ENCODE measurements at places on chromosomes 5 and 9.
A peak's percentile ranks its signal among the peaks of the same experiment; 100 is the strongest.

DNA sequence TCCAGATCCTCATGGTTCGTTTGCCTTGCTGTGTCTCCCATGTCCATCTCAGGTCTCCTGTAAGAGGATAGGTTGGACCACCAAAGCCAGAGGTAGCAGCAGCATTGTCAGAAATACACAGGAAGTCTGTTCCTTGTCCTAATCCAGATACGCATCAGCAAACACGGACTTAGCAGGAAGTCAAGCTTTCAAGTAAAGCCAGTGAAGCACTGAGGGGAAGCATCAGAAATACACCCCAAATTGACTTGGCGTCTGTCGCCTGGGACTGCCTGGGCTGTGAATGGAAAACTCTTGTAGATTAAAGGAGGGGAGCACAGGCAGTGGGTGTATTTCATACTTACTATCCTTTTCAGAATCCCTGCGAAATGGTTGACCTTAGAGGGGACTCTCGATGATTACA lies 171.3 kb downstream of the PSAT1 start:
- DNase-seq = no peak

GRCh38 chr9:137720571-137721110 lies 101.8 kb downstream of the EHMT1 start:
- no peak for DNase-seq

GRCh38 chr9:83445703-83446265 lies 92.4 kb downstream of the FRMD3 start:
- no peak for DNase-seq

GRCh38 chr9:137286975-137287383 lies 9.5 kb downstream of the TOR4A start:
- DNase-seq = no peak

GRCh38 chr9:119533504-119533903 lies 164.3 kb upstream of the BRINP1 start:
- no peak for DNase-seq

- no peak for DNase-seq
Measured at GRCh38 chr9:124788542-124789217, 11.7 kb downstream of the OLFML2A start.

DNA sequence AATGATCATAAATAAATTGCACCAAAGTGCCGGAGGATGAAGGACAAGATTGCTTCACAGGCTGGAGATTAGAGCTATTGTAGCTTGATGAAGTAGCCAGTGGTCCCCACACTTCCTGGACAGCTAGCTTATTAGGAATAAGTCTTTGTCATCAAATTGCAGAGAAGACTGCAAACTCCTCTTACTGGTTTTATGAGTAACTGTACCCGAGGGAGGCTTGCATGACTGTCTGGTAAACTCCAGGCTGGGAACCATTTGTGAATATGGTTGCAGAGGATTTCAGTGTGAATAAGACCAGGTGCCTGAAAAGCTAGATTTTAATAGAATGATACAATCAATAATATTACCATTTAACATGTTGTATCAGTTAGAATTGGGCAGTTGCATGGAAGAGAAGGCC lies 36.5 kb upstream of the SEMA5A start:
- no peak for DNase-seq

- no peak for DNase-seq
Measured at GRCh38 chr5:62199792-62200716, 106.0 kb upstream of the KIF2A start.

DNA sequence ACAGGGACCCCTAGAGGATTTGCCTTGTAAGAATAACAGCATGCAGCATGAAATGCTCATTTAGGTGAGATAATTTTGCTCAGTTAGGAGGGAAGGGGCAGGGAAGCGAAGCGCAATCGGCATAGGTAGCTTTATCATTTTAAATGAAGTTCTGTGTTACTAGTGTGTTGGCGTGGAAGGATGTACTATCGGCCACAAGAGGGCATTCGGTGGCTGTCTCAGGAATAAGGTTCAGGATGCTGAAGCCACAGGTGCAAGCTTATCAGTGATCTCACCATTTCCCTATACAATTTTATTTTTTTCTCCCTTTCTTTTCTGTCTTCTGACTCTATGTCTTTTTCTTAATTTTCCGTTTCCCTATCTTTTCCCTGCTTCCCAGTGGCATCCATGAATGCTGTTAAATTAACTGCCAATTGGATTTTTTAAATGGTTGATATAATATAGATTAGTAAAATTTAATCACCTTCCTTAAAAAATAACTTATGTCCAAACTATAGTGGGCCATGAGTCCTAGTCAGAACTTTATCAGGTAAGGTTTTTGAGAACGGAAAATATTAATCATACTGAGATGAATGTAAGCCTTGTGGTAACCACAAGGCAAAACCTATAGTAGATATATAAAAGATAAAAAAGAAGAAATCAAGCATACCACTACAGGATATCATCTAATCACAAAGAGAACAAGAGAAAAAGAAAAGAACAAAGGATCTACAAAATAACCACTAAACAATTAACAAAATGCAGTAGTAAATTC lies 1.2 kb upstream of the INSL6 start:
- DNase-seq = peak; percentile 29

DNA sequence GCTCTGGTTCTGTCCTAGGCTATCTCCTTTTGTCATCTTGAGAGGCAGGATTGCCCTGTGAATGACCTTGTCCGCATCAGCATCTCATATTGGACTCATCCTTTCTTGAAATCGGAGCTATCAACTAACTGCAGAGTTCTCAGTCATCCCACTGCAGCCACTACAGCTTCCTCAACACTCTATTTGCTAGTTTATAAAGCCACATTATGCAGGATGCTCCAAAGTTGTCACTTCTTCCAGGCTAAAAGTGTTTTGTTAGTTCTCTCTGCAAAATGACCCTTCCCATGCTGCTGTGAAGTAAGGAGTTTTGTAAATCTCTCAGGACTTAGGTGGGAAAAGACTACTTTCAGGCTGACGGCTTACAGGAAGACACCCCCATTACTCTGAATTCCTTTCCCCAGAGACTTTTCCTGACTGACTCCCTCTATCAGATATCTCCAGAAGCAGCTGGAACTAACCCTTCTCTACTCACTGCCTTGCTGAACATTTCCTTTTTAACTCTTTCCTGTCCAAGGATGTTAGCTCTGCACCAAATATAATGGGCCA lies 257.6 kb downstream of the NFIB start:
- DNase-seq = no peak

GRCh38 chr5:9318031-9318430 lies 227.8 kb downstream of the SEMA5A start:
- DNase-seq = no peak

DNA sequence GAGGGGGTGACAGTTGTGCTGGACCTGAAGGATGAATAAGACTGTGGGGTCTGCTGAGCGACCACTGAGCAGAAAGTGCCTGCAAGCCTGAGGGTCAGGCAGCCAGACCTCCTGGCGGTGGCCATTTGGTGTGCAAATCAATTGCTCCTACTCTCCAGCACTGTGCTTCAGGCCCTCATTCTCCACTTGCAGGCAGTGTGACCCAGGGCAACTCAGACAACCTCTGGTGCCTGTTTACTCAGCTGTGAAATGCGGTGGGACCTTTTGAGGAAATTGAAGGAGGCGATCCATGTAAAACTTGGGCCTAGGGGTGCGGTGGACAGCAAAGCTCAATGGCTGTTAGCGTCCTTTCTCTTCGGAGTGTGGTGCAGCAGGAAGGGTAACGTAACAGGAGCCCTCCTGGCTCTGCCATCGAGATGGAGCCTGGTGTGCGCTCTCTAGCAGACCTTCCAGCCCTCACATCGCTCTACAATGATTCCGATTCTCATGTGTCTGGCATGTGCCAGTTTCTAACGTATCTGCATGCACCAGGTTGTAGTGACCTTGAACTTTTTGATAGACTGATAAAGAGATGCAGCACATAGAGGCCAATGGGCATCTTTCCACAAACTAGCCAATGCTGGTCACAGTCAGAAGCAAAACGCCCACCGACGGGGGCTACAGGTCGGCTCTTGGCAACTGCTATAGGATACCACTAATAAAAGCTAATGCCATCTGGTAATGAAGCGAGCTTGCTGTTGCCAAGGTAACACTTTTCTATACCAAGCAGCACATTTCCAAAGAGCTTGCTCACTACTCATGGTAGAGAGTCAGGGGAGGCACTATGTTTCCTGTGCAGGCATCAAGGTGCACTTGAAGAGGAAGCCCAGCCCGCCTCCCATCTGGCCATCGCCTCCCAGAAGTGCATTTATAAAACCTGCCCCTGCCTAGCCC lies 159.7 kb upstream of the RAPGEF1 start:
- no peak for DNase-seq

- DNase-seq = no peak
Measured at GRCh38 chr5:126107381-126107780, 315.8 kb upstream of the GRAMD2B start.

DNA sequence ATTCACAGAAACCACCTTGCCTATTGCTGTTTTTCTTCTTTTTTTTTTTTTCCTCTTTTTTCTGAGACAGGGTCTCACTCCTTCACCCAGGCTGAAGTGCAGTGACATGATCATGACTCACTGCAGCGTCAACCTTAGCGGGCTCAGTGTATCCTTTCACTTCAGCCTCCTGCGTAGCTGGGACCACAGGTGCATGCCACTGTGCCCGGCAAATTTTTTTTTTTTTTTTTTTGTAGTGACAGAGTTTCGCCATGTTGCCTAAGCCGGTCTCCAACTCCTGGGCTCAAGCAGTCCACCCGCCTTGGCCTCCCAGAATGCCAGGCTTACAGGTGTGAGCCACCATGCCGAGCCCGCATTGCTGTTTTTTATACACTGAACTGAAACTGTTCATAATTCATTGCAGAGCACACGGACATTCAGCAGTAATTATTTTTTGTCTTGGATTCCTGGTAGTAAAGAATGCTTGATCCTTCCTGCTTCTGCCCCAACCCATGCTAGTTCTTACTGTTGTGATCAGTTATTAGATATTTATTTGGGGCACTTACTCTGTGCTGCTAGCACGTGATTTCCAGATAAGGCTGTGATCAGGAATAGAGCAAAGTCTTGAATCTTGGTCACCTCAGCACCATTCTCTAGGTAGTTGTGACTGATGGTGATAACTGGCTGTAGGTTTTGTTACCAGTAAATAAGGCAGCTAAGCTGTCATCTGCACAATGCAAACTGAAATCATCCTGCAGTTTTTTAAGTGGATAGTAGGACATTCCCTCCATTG lies 14.0 kb downstream of the MAP3K1 start:
- no peak for DNase-seq

- no peak for DNase-seq
Measured at GRCh38 chr5:160919626-160920025, 67.6 kb upstream of the ATP10B start.

- no peak for DNase-seq
Measured at GRCh38 chr5:107869438-107870115, 198.8 kb upstream of the EFNA5 start.

DNA sequence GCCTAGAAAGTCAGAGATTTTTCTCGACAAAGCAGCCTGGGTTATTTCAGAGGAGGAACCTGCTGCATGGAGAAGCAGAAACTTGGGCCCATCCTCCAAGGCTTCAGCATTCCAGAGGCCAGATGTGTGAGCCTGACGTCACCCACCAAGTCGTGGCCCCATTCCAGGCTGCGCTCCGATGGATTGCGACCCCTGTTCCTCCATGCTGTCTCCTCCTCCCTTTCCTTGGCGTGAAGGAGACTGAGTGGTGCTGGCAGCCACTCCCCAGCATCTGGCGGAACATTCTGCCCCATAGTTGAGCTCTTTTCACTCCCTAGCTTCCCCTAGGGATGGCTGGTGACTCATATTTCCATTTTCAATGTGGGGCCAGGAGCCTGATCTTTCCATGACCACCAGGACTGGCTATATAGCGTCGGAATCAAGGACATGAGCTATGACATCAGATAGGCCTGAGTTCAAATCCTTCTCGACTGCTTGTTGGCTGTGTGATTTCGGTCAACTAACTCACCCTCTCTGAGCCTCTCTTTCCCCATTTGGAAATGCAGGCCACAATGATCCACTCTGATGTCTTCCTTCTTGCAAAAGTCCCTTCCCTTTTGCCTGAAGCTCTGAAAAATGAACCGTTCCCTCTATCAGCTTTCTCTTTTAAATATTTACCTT lies 24.5 kb upstream of the DUSP1 start:
- DNase-seq = no peak

DNA sequence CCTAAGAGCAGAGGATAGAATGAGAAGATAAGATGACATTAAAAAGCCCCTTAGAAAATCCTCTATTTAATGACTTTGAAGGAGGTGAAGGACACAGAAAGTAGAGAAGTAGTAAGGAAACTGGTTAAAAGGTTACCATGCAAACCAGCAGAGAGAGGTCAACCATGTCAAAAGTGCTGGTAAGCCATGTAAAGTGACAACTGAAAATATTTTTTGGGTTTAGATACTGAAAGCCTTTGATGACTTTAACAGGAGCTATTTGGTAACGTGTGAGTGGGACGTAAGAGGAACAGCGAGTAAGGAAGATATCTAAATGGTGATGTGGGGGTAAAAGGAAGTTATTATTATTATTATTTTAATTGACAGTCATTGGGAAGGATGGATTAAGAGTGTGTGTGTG lies 56.9 kb downstream of the MACIR start:
- no peak for DNase-seq

- DNase-seq = no peak
Measured at GRCh38 chr5:126753227-126753626, 23.7 kb upstream of the LMNB1 start.

DNA sequence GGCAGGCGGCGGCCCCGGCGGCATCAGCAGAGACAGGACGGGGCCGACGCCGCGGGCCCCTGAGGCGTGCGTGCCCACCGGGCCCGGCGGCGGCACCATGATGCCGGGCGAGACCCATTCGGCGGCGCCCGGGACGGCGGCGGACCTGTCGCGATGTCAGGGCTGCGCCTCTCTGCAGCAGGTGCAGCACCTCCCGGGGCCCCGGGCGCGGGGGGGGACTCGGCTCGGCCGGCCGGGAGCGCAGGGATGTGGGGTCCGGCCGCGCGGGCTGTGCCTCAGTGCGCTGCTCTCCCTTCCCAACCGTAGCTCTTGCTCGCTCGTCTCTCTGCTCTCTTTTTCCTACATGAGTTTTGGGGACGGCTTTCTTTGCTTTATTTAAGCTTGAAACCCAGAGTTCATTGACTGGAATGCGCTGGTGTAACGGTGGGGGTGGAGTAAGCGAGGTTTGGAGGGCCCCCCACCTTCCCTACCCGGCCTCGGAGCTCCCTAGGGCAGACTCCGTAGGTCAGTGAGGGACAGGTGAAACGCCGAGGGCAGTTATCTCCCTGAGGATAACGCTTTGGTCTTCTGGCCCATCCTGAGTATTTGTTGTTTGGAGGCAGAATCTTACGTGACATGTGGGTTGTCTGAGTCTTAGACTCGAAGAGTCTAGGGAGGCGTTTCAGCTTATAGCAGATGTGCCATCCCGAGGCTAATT lies 490 bp downstream of the ICE1 start:
- no peak for DNase-seq
